ENCODE measurements at places on chromosomes 1 and 21.
A peak's percentile ranks its signal among the peaks of the same experiment; 100 is the strongest.

DNA sequence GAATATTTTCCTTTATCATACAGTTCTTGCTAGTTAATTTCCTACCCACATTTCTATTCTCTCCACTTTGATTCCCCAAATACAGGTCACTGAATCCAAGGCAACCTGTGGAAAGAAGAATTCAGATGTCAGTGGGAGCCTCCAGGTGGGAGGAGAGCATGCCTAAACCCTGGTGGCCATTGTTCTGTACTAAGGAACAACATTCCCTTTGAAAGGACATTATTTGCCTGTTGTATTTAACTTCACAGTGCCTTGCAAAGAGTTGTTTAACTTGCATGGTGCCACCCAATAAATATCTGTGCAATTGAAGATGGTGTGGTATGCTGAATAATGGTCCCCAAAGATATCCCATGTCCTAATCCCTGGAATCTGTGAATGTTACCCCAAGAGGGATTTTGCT lies 21.3 kb downstream of the NPHS2 start:
- no peak for DNase-seq

DNA sequence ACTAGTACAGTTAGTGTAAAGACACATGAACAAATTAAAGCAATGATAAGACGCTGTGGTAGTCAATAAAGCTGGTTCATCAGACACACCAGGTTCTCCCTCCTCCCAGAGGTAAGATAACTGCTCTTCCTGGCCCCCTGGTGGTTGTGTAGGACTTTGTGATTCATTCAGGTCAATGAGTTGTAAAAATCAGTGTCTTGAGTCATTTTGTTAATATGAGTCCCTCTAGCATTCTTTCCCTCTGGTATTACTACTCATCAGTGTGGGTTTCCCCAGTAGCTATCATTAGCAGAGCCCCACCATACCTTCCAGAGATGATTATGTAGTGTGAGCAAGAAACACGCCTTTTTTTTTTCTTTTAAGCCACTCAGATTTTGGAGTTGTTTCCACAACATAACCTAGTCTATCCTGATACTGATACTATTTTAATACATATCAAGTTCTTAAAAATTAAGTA lies 3.6 kb upstream of the SETDB1 start:
- DNase-seq: peak; percentile 79

- no peak for DNase-seq
Measured at GRCh38 chr1:203034422-203035110, 8.3 kb downstream of the PPFIA4 start.

GRCh38 chr21:31781737-31782136 lies 49.8 kb upstream of the SCAF4 start:
- DNase-seq: no peak

DNA sequence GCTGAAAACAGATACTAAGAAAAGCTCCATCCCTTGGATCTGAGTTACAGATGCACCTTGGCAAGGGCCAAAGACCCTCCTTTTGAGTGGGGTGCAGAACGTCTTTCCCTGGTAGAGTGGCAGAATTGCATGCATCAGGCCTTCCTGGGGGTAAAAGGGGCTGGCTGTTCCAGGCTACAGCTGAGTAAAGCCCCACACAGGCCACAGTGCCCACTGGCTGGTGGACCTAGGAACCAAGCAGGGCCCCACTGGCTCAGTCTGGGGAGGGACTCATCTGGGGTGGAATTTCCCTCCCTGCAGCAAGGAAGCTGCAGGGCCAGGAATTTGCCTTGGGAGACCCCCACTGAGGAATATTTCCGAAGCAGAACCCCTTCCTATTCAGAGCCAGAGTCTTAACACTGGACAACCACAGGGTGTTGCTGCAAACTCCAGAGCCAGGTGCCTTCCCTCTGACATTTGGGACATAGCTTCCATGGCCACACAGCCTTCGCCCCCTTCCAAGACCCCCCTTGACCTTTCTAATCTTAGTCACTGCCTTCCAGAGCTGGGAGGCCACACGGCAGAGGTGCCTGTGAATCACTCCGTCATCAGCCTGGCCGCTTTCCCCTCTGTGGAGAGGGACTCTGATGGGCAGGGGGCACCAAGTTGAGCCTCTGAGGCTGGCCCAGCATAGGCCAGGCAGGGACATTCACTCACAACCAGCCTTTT lies 52.5 kb downstream of the LACTBL1 start:
- no peak for DNase-seq

DNA sequence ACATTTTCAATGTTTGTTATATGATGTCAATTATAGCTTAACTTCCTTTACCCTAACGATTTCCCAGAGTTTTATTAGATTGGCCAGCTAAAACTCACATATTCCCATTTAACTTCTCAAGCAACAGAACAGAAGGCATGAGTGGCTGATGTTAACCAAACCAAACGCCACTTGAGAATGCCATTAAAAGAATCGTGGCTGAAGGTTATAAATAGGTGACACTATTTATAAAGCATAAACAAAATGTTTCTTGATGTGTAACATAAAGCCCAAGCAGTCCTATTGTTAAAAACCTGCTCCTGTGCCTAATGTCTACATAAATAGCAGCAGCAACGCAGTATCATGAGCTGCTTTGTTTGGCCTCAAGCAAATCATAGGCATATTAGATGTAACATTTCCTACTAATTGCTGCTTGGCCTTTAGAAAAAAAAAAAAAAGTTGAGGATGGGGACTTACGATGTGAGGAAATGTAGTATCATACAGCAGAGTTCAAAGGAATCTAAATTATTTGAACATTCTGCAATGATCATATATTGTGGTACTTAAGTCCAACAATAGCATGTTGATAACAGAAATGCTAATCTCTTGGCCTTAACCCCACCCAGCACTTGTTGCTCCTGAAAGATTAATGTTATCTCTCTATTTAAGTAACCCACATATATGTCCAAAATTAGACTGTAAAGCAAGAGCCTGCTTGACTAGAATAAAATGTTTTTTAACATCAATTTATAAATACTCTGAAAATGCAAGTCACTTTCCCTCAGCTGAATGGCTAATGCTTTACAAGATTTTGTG lies 106.0 kb downstream of the ESRRG start:
- no peak for DNase-seq

- DNase-seq: no peak
Measured at GRCh38 chr1:27868556-27868931, 3.8 kb upstream of the THEMIS2 start.

GRCh38 chr1:219359126-219359525 lies 185.4 kb downstream of the LYPLAL1 start:
- no peak for DNase-seq

DNA sequence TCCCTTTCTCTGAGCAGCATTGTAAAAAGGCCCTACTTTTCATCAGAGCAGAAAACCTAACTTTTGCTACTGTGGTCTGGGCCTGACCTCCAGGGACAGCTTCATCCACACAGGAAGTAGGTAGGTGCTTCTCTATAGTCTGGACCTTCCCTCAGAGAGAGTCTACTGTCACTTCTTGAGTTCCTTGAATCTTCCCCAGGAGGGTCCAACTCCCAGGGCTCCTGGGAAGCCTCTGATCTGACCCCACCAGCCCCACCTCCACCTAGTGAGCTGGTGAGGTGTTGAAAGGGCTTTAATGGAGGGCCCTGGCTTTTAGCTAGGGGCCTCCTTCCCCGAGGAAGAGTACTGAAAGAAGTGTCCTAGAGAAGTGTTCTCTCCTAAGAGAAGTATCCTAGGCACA lies 2.7 kb upstream of the VANGL2 start:
- no peak for DNase-seq

GRCh38 chr1:32848354-32849063 lies 22.2 kb downstream of the FNDC5 start:
- no peak for DNase-seq

- no peak for DNase-seq
Measured at GRCh38 chr1:44628962-44629756, 45.1 kb downstream of the TMEM53 start.

- DNase-seq: no peak
Measured at GRCh38 chr1:43522776-43523480, 7.8 kb upstream of the PTPRF start.

DNA sequence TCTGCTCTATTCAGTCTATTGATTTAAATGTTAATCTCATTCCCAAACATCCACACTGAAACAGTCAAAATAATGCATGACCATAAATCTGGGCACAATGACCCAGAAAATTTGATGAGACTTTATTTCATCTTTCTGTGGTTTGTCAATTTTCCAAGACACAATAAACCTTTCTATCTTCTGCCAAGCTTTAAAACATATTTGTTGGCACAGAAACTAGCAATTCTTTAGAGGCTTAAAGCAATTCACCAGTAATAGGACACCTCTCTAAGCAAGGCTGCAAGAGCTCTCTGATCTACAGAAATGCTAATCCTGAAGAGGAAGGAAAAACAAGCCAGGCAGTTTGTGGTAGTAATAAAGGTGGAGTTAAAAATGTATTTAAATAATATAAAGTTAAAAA lies 113.7 kb downstream of the FCRL5 start:
- no peak for DNase-seq

DNA sequence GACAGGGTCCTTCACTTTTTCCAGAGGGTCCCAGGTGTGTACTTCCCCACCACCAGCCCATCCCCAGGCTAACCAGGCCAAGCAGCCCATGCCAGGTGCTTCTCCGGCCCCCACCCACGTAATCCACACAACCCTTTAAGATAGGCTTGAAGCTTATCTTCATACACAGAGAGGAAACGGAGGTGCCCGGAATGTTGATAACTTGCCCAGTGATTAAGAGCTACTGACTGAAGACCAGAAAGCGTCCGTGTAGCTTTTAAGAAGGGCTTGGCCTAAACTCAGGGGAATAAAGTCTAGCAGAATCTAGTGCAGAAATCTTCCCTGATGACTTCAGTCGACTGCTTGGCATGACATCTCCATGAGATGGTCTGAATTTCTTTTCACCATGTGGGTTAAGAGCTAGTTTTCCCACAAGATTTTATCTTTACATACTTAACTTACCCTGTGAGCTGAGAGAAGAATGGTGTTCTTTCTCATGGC lies 138.7 kb downstream of the GALNT2 start:
- DNase-seq: no peak

DNA sequence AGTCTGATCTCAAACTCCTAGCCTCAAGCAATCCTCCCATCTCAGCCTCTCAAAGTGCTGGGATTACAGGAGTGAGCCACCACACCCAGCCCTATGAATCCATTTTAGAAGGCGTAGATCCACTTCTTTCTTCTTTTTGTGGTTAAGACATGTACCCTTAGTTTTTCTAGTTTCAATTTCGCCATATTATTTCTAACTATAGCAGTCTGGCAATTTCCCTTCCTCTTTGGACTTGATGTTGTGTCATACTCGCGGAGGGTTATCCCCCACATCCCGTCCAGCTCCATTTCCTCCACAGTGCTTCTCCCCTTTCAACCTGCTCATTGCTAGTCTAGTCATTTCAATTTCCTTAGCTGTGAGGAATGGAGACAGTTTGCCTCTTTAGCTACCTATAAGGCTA lies 5.2 kb upstream of the LRRC8D start:
- DNase-seq: no peak

GRCh38 chr21:33975548-33976081 lies 60.0 kb upstream of the ATP5PO start:
- peak; percentile 23 for DNase-seq

DNA sequence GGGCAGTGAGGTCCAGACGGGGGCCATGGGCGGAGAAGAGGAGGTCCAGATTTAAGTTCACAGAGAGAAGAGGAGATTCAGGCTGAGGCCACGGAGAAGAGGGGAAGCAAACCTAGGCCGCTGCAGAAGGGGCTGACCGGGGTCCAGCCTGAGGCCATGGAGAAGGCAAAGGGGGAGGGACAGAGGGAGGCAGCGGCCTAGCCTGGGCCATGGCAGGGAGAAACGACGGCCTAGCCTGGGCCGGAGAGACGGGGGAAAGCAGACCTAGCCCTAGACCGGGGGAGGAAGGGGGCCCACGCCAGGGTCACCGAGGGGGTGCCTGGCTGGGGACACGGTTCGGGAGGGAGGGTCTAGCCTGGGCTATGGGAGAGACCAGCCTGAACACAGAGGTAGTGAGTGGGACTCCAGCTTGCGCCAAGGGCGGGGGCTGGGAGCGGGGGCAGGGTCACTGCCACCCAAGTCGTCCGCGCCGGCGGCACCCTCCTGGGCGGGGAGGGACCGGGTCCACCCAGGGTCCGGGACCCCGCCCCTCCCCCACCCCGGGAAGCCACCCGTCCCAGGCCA lies 459 bp downstream of the CAPZB start:
- DNase-seq: no peak

- peak; percentile 19 for DNase-seq
Measured at GRCh38 chr1:229271448-229272159, 693 bp downstream of the RAB4A start.
